ENCODE measurements at places on chromosomes 2 and 18. TPM values are rescaled to one million over a fixed set of nuclear protein-coding genes. Genes with fewer than 3 reads are reported as not detected.

Gene PIEZO2
- not detected for total RNA-seq

Gene GPC1
- total RNA-seq = 1.3 TPM

- H3K27ac ChIP-seq = no peak overlapping the region
- no peaks in the 10 kb centered on the region for H3K36me3 ChIP-seq
- DNase-seq = no peak
- no peaks in the 10 kb centered on the region for H3K27me3 ChIP-seq
- H3K4me1 ChIP-seq = peaks cover 2% of the 10 kb centered on the region
Measured at GRCh38 chr2:138476940-138477339, 24.6 kb upstream of the SPOPL start.

DNA sequence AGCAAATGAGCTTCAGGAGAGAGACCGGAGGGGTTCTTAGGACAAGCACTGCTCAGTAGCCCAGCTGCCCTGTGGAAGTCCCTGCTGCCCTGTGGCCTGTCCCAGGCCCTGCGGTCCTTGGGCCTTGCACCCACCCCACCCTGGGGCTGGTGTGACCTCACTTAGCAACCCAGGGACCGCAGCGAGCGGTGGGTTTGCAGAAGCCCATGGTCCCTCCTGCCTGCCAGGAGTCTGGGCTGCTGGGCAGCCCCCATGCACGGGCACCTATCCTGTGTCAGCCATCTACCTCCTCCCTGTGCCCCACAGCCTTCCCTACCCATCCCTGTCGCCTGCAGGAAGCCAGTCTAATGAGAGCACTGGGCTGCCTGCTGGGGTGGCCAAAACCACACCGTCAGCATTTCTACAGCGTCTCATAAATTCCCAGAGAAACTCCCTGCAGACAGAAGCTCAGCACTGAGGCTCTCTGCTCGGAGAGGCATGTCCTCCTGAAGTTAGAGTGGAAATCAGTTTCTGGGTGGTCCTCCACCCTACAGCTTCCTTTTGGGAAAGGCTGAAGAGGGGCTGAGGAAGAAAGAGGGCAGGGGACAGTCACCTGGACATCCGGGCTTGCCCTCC is 231.1 kb upstream of the HS6ST1 start:
- H3K4me3 ChIP-seq = no peak overlapping the region
- H3K27ac ChIP-seq = no peak overlapping the region
- no peaks in the 10 kb centered on the region for H3K4me1 ChIP-seq
- no peaks in the 10 kb centered on the region for H3K36me3 ChIP-seq
- no peak for DNase-seq

DNA sequence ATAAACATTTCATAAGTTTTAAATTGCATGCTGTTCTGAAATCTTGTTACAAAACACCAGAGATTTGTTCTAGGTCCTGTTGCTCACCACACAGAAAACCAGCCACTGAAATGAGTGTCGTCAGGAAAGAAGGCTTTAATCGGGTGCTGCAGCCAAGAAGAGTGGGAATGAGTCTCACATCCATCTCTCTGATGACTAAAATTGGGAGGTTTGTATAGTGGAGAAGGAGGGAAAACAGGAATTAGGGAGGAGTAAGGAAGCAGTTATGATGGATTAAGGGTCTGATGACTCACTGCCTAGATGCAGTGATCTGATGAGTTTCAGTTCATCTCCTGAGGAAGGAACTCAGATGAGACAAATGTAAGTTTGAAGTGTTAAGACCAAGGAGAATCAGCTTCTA is 42.1 kb upstream of the GPR39 start:
- H3K36me3 ChIP-seq = no peaks in the 10 kb centered on the region
- H3K4me3 ChIP-seq = no peak overlapping the region
- no peak for DNase-seq
- H3K27ac ChIP-seq = no peak overlapping the region
- H3K27me3 ChIP-seq = no peaks in the 10 kb centered on the region
- no peaks in the 10 kb centered on the region for H3K4me1 ChIP-seq

- no peak overlapping the region for H3K27ac ChIP-seq
- DNase-seq = no peak
- no peaks in the 10 kb centered on the region for H3K4me1 ChIP-seq
- no peak overlapping the region for H3K4me3 ChIP-seq
- no peaks in the 10 kb centered on the region for H3K27me3 ChIP-seq
Measured at GRCh38 chr2:155412598-155412997, 714.1 kb downstream of the KCNJ3 start.

GRCh38 chr18:49669403-49669802 is 107.5 kb downstream of the LIPG start:
- no peak for DNase-seq
- peaks cover 29% of the 10 kb centered on the region for H3K27me3 ChIP-seq
- no peaks in the 10 kb centered on the region for H3K4me1 ChIP-seq
- no peaks in the 10 kb centered on the region for H3K36me3 ChIP-seq
- H3K27ac ChIP-seq = no peak overlapping the region

GRCh38 chr2:73984922-73985307 is 205 bp downstream of the TET3 start:
- peaks cover 38% of the 10 kb centered on the region for H3K36me3 ChIP-seq
- H3K4me1 ChIP-seq = peaks cover 67% of the 10 kb centered on the region
- H3K4me3 ChIP-seq = no peak overlapping the region
- H3K27me3 ChIP-seq = no peaks in the 10 kb centered on the region
- DNase-seq = peak; percentile 70
- no peak overlapping the region for H3K27ac ChIP-seq

DNA sequence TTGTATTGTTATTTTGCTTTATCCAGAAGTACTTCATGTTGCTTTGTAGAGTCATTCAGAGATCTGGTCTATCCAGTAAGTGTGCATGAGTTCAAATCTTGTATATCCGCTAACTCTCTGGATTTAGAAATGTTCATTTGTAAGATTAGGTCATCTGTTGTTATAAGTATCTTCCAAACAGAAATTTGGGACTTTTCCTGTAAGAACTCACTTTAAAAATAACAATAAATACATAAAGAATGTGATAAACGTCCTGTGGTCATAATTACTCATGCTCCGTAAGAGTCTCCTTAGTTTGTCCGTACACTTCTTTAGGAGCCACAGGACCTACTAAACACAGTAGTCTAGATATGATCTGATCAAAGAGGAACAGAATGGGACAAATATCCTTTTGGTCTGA is 699.9 kb upstream of the SLC8A1 start:
- no peaks in the 10 kb centered on the region for H3K36me3 ChIP-seq
- H3K27ac ChIP-seq = no peak overlapping the region
- H3K27me3 ChIP-seq = no peaks in the 10 kb centered on the region
- no peak overlapping the region for H3K4me3 ChIP-seq

- no peaks in the 10 kb centered on the region for H3K36me3 ChIP-seq
- no peak overlapping the region for H3K4me3 ChIP-seq
- no peak overlapping the region for H3K27ac ChIP-seq
- H3K27me3 ChIP-seq = peaks cover 17% of the 10 kb centered on the region
- no peaks in the 10 kb centered on the region for H3K4me1 ChIP-seq
- DNase-seq = no peak
Measured at GRCh38 chr2:179467960-179468359, 203.3 kb upstream of the SESTD1 start.

GRCh38 chr2:190382851-190383250 is 25.3 kb upstream of the MFSD6 start:
- H3K27ac ChIP-seq = no peak overlapping the region
- H3K36me3 ChIP-seq = no peaks in the 10 kb centered on the region
- H3K4me1 ChIP-seq = peaks cover 3% of the 10 kb centered on the region
- H3K27me3 ChIP-seq = no peaks in the 10 kb centered on the region
- H3K4me3 ChIP-seq = no peak overlapping the region
- peak; percentile 10 for DNase-seq

GRCh38 chr2:46793423-46794416 is 121.9 kb downstream of the MCFD2 start:
- H3K27me3 ChIP-seq = no peaks in the 10 kb centered on the region
- DNase-seq = no peak
- no peak overlapping the region for H3K27ac ChIP-seq
- no peaks in the 10 kb centered on the region for H3K4me1 ChIP-seq
- no peak overlapping the region for H3K4me3 ChIP-seq

DNA sequence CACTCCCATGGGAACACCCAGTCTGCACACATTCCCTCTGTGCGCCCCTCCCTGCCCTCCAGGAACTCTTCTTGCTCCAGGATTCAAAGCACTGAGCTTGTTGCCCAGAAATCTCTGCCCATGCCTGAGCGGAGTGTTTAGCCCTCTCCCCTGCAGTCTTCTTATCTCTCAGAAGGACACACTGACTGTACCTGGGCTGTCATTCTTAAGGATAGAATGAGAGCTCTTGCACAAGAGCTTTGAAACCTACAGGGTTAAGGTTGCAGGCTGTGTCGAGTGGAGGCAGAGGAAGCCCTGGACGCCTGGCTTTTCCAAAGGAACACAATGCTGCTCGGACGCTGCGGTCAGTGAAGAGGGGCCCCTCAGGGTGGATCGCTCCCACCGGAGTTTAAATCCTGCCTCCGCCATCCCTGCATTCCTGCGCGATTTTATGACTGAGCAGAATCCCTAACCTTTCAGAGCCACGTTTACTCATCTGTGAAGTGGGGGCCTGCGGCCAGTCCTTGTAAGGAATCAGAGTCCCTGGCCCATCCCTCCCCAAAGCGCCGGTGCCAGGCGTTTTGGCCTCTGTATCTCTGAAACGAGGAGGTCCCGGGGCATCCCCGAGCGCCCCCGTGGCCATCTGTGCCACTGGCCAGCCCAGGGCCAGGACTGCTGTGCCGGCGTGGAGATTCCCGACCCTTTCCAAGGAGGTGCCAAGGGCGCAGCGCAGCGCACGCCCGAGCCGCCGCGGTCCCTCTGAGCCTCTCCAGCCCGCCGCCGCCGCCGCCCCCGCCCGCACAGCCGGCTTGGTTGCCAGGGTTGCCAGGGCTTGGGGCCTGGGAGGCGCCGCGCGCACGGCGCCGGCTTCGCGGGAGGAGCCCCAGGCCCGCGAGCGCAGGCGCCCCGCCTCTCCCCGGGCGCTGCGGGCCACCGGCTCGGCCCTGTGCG is 58.9 kb downstream of the FAM168B start:
- peaks cover 15% of the 10 kb centered on the region for H3K27me3 ChIP-seq
- H3K27ac ChIP-seq = no peak overlapping the region
- H3K4me1 ChIP-seq = peaks cover 18% of the 10 kb centered on the region
- H3K36me3 ChIP-seq = no peaks in the 10 kb centered on the region

- no peak overlapping the region for H3K4me3 ChIP-seq
- no peaks in the 10 kb centered on the region for H3K4me1 ChIP-seq
- no peak overlapping the region for H3K27ac ChIP-seq
- DNase-seq = no peak
Measured at GRCh38 chr2:11396021-11396420, 51.6 kb upstream of the ROCK2 start.

GRCh38 chr2:170739048-170739447 is 23.9 kb downstream of the SP5 start:
- H3K4me3 ChIP-seq = no peak overlapping the region
- DNase-seq = no peak
- peaks cover 10% of the 10 kb centered on the region for H3K27me3 ChIP-seq
- no peak overlapping the region for H3K27ac ChIP-seq
- H3K36me3 ChIP-seq = no peaks in the 10 kb centered on the region

- H3K27me3 ChIP-seq = no peaks in the 10 kb centered on the region
- peaks cover 84% of the 10 kb centered on the region for H3K4me1 ChIP-seq
- peak overlapping the region; percentile 97 for H3K27ac ChIP-seq
- no peak overlapping the region for H3K4me3 ChIP-seq
- no peak for DNase-seq
Measured at GRCh38 chr2:106161938-106162820, 31.9 kb downstream of the UXS1 start.

- peaks cover 10% of the 10 kb centered on the region for H3K27me3 ChIP-seq
- peaks cover 39% of the 10 kb centered on the region for H3K4me1 ChIP-seq
- peaks cover 7% of the 10 kb centered on the region for H3K36me3 ChIP-seq
- peak overlapping the region; percentile 25 for H3K4me3 ChIP-seq
- H3K27ac ChIP-seq = no peak overlapping the region
- no peak for DNase-seq
Measured at GRCh38 chr2:96869281-96869821, 529 bp downstream of the SEMA4C start.

GRCh38 chr2:115299199-115299598 is 856.8 kb downstream of the DPP10 start:
- DNase-seq = no peak
- H3K27me3 ChIP-seq = no peaks in the 10 kb centered on the region
- H3K36me3 ChIP-seq = no peaks in the 10 kb centered on the region
- H3K4me3 ChIP-seq = no peak overlapping the region
- H3K27ac ChIP-seq = no peak overlapping the region

Measured in activated naive CD8-positive, alpha-beta T cell treated with anti-CD3 and anti-CD28 coated beads for 36 hours (primary cell).